ENCODE measurements at places on chromosomes 12 and 14.

DNA sequence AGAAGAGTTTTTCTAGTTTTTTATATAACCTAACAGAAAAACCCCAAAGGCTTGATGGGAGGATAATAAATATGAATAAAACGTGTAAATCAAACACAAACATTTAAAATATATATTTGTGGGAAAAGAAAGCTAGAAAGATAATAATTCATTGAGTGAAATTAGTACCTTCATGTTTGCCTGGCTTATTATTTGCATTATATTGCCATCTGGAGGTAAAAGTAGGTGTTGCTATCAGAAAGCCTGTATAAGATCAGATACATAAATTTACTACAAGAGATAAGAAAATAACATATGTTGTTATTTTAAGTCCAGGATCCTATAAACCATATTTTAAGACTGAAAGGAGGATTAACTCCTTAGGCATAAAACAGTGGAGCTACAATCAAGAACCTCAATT, 77.7 kb downstream of the NTS start:
- no peak for DNase-seq

DNA sequence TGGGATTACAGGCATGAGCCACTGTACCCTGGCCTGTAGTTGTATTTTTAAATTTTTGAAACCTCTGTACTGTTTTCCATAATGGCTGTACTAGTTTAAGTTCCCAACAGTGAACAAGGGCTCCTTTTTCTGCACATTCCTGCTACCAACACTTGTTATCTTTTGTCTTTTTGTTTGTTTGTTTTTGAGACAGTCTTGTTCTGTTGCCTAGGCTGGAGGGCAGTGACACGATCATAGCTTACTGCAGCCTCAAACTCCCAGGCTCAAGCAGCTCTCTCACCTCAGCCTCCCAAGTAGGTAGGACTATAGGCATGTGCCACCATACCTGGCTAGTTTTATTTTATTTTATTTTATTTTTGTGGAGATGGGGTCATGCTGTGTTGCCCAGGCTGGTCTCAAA, 23.0 kb downstream of the BRMS1L start:
- DNase-seq, result no peak

- DNase-seq, result peak; percentile 56
Observed at GRCh38 chr12:8078398-8078797, 3.7 kb upstream of the NECAP1 start.

DNA sequence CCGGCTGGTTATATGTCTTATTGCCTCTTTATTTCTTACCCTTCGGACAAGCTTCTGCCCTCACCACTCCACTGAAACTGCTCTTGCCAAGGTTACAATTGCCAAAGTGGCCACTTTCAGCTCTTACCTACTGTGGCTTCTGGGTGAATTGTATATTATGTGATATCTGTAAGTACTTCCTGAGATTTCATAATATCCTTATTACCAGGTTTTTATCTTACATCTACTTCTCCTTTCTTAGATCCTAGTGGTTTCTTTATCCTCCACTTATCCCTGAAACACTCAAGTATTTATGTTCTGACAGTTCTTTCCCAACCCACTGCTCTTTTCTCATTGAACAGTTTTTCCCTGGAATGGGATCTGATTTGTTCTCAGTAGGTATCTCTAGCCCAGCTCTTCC, 10.5 kb downstream of the CELA1 start:
- no peak for DNase-seq

GRCh38 chr12:98418357-98419075, 96.9 kb upstream of the TMPO start:
- DNase-seq, result no peak

- no peak for DNase-seq
Observed at GRCh38 chr12:132686825-132687210, 324 bp downstream of the POLE start.

DNA sequence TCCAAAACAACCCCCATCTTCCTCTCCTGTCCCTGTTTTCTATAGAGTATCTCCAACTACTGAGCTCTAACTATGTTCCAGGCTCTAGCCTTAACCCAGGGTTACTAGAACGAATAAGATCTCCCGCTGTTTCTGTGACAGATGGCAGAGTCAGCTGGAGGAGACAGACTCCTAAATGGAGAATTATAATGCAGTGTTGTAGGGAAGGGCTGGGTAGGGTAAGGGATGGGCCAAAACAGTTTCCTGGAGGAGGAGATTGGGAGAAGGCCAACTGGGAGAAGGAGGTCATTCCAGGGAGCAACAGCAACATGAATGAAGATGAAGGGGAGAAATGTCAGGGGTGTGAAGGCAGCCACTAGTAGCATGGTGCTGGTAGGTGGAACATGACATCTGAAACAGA, 73.4 kb upstream of the ANO4 start:
- no peak for DNase-seq

GRCh38 chr14:20197459-20197858, 6.8 kb downstream of the OR11G2 start:
- DNase-seq, result no peak

GRCh38 chr14:67441256-67441655, 29.3 kb upstream of the PLEK2 start:
- no peak for DNase-seq

- DNase-seq, result no peak
Observed at GRCh38 chr12:90333939-90334338, 621.0 kb downstream of the CCER1 start.

GRCh38 chr14:105439710-105440553, 20.3 kb downstream of the MTA1 start:
- DNase-seq, result no peak

DNA sequence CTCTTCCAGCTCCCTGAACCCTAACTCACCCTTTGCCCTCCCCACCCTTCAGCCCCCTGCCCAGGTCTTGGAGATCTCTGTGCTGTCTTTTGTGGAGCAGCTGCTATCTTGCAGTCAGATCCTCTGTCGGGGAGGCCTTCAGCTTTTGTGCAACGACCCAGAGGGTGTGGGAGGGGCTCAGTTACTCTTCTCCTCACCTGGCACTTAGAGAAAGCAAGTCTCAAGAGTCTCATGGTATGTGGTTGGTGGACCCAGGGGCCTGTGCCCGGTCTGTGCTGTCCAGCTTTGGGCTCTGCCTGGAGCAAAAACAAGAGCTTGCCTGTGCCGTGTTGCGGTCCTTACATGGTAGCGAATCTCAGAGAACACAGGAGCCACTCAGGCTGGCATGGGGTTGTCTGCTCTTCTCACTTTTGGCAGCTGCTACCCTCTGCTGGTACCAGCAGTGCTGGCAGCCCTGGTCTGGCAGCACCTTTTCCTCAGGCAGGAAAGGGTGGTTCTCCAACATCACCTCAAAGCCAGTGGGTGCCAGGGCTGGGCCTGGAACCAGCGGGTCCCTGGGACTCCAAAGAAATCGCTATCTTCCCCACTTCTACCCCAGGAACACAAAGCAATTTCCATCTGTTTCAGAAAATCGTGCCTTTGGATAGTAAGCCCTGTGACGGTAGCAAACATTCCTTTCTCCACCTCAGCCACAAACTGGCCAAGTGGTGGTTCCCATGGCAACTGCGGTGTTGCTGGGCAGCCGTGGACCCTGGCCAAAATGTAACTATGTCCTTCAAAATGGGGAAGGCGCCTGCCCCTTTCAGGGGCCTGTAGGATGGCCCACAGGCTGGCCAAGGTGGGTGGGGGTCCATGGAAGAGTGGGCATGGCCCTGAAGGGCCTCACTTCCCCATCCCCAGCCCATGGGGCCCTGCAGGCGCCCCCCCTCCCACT, 90.0 kb downstream of the RIN3 start:
- peak; percentile 69 for DNase-seq

GRCh38 chr12:125128439-125129178, 63.4 kb downstream of the AACS start:
- no peak for DNase-seq

DNA sequence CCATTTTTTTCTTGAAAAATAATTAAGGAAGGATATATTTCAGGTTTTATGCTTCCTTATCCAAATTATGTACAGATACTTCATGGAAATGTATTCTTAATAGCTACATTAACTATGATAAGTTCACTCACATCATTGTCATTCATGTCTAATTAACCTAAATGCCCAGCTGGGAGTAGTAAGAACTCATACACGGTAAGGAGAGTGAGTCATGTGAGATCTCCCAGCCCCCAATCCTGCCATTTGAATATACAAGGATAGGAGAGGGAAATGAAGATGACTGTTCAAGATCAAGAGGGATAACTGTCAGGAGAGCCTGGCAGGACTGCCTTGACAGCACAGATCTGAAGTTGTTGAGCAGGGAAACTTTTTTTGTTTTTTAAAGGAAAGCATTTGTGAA, 343.4 kb upstream of the USP15 start:
- no peak for DNase-seq

DNA sequence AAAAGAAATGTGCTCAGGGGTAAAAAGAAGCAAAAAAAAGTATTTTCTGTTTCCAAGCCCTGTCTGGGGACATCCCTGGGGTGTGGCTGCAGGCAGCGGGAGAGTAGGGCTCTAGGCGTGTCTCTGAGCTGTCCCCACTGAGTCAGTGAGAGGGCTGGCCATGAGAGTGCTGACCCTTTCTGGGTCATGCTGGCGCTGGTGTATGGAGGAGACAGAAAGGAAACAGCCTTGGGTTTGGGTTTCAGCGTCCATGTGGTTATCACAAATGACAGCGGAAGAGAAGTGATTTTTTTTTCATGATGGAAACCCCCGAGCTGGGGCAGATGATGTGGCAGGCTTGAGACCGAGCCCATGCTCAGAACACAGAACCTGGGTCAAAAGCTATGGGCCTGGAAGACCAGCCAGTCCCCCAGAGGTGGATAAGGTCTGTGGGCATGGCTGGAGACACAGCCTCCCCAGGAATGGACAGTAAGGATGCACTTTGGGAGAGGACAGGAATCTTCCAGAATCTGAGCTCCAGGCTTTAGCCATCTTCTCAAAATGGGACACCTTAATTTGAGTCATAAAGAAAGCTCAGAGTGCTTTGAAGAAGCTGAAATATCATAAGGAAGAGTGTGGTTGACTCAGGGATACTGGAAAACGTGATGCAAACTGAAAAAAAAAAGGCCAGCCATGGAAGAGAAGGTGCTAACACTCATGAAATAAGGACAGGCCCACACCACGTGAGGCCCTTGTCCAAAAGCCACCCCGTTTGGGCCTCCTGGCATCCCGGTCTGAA, 36.2 kb downstream of the SYNE3 start:
- DNase-seq, result peak; percentile 55

GRCh38 chr12:92370828-92371227, 225.2 kb upstream of the BTG1 start:
- no peak for DNase-seq

DNA sequence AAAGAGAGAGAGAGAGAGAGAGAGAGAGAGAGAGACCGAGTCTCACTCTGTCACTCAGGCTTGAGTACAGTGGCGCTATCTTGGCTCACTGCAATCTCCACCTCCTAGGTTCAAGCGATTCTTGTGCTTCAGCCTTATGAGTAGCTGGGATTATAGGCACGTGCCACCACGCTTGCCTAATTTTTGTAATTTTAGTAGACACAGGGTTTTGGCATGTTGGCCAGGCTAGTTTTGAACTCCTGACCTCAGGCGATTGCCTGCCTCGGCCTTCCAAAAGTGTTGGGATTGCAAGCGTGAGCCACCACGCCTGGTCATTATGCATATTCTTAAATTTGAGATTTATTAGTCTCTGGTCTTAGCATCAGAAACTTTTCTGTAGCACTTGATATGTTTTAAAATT, 317.9 kb upstream of the ATP2B1 start:
- no peak for DNase-seq

DNA sequence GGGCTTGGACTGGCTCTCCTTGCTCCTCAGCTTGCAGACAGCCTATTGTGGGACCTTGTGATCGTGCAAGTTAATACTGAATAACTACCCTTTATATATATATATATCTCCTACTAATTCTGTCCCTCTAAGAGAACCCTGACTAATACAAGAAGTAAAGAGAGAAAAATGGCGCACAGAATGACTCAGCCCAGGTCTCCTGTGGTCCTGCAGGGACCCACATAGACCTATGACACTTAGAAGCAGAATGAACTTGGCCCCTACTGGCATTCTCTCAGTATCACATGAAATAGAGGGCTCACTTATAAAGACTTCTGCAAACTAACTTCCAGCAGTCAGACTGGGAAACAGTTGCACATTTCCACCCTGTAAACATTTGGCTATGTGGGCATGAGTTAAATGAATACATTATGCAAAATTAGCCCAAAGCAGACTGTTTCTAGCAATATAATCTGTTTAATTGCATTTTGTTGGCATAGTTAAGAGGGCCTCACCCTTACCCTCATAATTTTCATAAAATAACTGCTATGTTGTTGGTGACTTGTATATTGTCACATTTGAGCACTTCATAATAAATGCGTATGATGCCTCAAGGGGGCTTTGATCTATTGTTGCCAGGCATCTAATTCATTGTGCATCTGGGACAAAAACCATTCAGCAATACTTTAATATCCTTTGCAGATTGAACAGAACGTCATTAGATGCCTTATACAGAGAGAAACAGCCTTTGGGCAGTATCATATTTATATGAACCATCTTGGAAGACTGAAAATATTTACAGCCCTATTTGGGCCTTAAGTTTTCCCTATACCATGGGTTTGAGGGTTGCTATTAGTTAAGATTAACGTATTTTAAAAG, 349.7 kb upstream of the DIO2 start:
- DNase-seq, result no peak

DNA sequence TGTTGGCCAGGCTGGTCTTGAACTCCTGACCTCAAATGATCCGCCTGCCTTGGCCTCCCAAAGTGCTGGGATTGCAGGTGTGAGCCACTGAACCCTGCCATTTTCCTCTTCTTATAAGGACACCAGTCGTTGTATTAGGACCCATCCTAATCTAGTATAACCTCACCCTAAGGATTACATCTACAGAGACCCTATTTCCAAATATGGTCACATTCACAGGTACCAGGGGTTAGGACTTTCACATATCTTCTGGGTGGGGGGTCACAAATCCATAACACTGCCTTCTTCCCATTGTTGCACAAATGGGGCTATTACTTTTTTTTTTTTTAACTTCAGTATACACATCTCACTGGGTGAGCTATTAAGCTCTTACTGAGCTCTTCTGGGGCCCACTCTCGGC, 38.6 kb downstream of the ARF6 start:
- no peak for DNase-seq

GRCh38 chr12:22518060-22518719, 26.2 kb downstream of the C2CD5 start:
- no peak for DNase-seq

DNA sequence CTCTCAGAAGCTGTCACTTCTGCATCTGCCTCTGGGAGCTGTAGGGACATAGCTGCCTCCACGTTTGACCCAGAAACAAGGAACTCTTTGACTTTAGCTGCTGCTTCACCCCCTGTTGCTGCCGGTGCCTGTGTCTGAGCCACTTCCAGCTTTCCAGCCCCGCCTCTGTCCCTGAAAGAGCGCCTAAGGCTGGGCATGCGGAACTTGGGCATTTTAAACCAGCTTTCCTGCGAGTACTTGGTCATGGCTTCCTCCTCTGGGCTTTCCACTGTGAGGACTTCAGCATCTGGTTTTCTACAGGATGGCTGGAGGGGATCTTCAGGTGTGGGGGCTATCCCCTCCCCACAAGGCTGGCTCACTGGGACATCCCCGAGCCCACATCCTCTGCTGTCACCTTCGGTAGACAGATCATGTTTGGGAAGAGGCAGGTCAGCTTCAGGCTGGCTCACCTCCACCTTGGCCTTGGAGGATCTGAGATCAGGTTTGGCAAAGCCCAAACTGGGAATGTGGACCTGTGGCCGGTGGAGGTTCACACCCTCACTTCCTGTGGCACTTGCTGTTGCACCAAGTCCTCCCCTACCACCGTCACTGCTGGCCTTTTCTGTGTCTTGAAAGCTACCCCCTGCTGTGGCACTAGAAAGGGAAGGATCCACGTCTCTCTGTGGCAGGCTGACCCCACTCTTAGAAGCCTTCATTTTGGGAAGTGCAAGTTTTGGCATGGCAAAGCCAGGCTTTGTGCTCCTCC, 15.2 kb downstream of the PLD4 start:
- no peak for DNase-seq

Data from activated T-cell treated with anti-CD3 and anti-CD28 coated beads, Interleukin-2, amount 50 U/mL, for 1 hour (primary cell).